ENCODE measurements at places on chromosomes 12 and 14. TPM values are rescaled to one million over a fixed set of nuclear protein-coding genes. Genes with fewer than 3 reads are reported as not detected.

GRCh38 chr14:93064411-93065271 is 51.1 kb downstream of the ITPK1 start:
- DNase-seq, result no peak

DNA sequence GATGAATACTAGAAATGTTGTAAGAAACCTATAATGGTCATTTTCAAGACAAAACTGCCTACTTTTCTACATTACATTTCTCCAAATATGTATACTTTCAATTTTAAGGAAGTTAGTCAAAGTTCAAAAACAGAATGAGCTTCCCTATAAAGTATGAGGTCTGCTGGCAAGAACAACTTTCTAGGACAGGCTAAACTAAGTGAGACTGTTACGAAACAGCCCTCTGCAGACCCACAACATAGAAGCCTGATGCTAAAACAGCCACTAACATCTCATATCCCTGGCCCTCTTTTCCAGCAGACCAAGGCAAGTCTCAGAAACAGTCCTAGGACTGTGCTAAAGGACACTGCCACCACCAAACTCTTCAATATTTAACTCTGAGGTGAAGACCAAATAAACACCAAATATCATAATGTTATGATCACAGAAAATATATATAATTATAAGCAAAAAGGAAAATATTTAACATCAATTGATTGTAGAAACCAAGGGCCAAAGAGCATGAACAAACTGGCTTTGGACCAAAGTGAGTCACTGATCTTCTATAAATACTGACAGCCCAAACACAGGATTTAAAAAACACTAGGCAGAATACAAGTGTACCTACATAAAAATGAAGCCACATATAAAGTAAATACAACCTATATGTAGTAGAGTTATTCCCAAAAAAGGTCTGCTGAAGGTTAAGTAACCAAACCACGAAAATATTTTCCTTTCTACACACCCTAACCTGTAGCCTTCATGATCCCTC is 27.7 kb downstream of the PPP4R3A start:
- no peak for DNase-seq

DNA sequence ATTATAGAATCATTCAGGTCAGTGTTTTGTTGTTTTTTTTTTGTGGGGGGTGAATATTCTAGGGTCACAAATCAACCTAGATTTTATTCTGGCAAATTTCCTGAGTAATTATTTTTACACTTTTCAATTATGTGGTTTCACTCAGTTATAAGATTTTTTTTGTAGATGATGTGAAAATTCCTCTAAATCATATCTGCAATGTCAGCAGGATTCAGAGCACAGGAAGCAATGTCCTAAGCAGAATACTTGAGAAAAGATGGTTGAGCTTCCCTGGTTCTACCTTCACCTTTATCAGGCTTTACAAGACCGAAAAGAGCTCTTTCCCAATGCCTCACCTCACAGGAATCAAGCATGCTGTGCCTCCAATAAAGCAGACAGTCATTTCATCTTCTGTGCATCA is 124.3 kb downstream of the SLC41A2 start:
- DNase-seq, result no peak

DNA sequence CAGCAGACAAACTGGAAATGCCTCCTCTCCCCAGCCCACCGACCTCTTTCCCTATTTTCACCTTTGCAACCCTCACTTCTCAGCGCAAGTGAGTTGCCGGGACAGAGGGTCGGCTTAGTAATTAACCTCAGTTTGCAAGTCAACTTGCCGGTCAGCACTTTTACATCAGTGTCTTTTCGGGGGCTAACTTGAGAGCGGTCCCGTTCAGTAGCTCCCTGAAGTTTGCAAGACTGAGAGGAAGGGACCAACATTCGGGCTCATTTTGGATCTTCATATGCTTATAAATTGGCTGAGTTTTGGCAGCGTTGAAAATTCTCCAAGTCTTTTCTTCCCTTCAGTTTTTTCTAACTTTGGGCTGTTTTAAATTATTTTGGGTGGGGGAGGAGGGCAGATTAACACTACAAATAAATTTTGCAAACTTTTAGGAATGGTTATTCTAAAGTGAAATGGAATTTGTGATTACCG is 846 bp downstream of the BRMS1L start:
- no peak for DNase-seq

The TTC9 gene
- total RNA-seq, result 4.2 TPM

DNA sequence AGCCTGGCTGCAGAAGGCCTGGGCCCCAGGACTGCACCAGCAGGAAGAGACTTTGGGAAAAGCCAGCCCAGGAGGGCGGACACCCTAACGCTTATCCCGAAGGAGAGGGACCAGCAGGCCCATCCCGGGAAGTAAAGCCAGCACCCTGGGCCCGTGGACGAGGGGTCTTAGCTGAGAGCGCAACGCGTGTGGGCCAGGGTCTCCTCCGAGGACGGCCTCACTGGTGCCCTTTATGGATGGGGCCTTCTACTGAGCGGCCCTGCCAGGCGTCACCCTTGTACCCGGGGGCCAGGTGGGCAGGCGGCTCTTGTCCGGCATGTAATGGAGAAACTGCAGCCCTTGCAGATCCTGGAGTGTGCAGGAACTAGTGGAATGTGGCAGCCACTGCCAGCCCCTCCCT is 14.1 kb downstream of the TEDC1 start:
- DNase-seq, result no peak

- no peak for DNase-seq
These were observed 998.3 kb downstream of the SLC16A7 start for GRCh38 chr12:60594035-60594711.

The RGS6 gene
- total RNA-seq, result 2.8 TPM

The ALX1 gene
- total RNA-seq, result 4.1 TPM

DNA sequence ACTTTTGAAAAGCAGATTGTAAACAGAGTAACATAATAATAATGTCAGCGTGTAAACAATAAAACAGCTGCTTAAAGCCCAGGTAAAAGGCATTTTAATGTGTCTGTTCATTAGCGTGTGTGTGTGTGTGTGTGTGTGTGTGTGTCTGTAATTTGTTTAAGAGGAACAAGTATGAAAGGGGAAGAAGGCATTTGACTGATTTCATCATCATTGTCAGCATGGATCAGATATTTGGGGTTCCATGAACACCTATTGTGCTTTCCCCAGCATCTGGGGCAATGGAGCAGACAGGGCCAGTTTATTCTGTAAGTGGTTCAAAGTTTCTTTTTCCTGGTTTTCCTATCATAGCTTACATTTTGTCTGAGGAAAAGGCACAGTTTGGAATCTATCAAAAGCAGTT is 28.9 kb downstream of the SLC25A21 start:
- no peak for DNase-seq

DNA sequence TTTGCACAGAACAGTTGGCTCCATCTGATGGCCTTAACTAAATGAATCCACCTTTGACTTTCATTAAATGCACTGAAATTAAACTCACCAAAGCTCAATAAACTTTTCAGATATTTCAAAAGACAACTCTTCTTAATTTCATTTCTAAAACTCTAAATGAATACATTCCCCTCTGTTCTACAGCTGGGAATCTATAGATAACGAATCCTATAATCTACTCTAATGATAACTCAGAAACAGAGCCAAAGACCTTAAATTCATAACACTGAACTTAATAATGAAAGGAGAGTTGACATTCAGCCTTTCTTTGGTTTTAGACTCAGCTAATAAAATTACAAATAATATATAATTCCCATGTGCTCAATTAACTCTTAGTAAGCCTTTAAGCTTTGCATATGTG is 150.5 kb downstream of the KCNH5 start:
- no peak for DNase-seq

The B4GALNT3 gene
- 2.6 TPM for total RNA-seq

The MAP4K5 gene
- 67.9 TPM for total RNA-seq

DNA sequence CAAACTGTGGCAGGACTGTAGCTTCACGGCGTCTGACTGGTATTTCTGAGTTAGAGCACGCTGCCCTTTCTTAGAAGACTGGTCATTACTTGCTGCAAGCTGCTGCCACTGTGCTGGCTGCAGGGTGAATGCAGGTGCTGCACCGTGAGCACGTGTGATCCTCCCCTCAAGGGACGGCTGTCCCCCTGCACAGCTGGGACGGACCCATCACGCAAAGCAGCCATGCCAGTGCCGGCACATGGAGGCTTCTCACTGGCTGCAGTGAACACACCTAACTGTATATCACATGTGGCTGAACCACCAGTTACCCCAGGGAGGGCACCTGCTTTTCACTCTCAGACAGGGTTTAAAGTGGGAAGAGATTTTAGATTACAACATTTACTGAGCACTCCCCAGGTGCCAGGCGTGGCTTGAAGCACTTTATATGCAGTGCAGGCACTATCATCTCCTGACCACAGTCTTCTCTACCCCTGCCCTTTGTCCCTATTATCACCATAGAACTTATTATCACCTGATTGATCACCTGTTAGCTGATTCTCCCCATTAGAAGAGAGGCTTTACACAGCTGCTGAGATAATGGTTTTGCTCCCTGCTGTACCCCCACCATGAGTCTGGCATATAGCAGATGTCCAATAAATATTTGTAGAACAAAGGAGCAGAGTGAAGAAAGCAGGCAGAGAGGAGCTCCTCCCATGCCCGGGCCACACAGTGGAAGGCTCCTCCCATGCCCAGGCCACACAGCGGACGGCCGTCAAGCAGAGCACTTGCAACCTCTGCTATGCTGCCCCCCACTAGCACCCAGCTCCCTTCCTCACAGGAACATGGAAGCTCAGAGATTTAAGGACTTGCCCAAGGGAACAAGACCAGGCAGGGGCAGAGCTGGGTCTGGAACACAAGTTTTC is 25.9 kb downstream of the SLC25A47 start:
- no peak for DNase-seq

DNA sequence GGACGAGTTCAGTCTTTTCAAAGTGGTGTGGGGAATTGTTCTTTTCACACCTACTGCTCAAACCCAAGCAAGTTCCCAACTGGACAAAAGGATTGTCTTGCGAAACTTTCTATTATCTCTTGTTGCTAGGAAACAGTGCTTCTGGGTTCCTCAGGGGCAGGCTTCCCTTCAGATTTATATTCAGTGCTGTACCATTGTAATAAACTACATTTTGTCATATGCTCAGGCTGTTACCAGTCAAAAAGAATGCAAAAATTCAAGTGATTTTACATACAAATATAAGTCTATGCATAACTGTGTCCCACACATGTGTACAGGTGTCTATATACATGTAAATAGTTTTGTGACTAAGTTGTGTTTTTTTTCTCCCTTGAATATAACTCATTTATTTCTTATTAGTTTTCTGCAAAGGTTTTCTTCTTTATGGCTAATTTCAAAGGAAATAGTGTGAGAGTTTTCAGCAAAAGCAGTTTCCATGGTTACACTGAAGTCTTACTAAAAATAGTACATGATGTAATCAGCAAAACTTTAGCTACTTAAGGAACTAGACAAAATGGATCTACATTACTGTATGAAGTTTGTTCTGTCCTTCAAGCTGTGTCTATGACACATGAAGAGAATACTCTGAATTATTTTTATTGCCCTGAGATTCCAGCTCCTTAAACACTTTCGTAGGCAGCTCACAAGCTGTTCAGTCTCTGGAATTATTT is 430.2 kb upstream of the TMPO start:
- no peak for DNase-seq

DNA sequence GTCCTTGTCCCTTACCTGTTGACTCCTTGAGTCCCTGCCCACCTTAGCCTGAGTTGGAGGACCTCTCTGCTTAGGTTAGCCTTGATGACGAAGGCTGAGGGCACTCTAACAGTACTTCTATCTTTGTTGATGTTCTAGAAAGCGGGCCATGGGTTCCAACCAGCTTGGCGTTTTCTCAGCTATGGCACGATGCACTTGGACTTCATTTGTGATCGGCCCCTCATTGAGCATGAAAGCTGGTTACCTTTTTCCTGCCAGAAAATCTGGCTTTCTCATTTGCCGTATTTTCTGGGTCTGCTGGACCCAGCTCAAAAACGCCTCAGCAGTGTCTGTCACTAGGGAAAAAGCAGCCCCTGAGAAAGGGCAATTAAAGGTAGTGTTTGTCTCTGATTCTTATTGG is 290.8 kb downstream of the EMP1 start:
- DNase-seq, result no peak

The TSHR gene
- total RNA-seq, result not detected

The IFNG-AS1 gene
- total RNA-seq, result not detected

- DNase-seq, result no peak
These were observed 62.4 kb downstream of the PPM1A start for GRCh38 chr14:60311417-60311816.

GRCh38 chr14:72948481-72949138 is 22.3 kb downstream of the DCAF4 start:
- DNase-seq, result peak; percentile 75

All from neural crest cell (in vitro differentiated cells).